ENCODE measurements at places on chromosomes 5 and 9. TPM values are rescaled to one million over a fixed set of nuclear protein-coding genes. Genes with fewer than 3 reads are reported as not detected.
A peak's percentile ranks its signal among the peaks of the same experiment; 100 is the strongest.

DNA sequence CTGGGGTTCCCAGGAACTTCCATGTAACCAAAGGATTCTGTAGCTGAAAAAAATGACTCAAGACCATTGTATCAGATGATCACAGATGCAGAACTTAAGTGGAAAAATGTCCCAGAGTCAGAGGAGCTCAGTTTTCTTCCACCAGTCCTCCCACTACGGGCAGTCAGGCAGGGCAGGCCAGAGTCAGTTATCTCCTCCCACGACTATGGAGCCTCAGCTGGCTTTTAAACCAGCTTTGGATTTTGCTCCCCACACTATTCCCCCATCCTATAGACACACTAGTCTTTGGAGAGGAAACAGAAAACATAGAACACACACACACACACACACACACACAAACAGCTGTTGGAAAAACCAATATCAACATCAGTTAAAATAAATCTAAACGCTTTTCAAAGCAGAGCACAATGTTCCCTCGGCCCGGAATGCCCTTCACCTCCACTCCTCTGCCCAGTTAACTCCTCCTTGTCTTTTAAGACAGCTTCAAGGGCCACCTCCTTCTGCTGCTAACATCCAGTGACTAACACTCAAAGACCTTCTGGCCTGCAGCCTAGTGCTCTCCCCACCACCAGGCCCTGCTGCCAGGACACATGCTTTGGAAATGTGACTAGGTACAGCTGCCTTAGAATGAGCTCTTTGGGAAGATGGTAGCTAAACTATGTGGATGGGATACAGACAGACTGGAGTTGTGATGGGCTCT, 56.8 kb downstream of the NIPAL4 start:
- no peaks in the 10 kb centered on the region for H3K27me3 ChIP-seq
- H3K27ac ChIP-seq = no peak overlapping the region
- H3K4me1 ChIP-seq = no peaks in the 10 kb centered on the region

- H3K27me3 ChIP-seq = no peaks in the 10 kb centered on the region
- no peaks in the 10 kb centered on the region for H3K4me1 ChIP-seq
- H3K4me3 ChIP-seq = no peak overlapping the region
- no peak for DNase-seq
- no peak overlapping the region for H3K27ac ChIP-seq
Observed at GRCh38 chr5:4083591-4084337, 488.1 kb downstream of the IRX1 start.

DNA sequence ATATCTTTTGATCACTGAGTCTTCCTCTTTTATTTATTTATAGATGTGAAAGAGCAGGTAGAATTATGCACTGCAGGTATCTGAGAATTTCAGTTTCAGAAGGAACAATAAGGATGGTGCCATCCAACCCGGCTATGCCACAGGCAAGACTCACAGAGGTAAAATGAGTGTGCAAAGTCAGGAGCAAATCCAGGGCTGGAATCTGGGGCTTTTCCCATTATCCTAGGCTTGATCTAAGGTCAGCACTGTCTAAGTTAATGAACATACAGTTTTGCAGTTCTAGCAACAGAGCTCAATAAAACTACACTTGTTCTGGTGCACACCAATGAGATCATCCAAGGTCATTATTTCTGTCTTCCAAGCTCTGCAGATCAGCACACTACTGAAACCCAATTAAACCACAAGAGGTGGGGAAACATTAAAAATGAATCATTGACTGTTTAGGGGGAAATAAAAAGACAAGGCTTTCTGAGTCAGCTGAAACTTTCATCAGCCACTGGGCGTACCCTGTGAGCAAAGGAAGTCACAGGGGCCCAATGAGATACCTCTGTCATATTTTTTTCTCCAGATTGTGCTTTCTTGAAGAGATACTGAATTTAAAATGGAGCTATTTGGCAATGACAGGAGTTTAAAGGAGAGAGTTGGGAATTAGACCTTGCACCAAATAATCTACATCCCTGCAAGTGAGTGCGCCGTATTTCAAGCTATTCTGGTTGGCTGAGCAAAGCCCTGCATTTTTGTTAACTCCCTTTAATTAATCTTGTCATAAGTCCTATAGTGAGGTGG, 662.2 kb upstream of the ZNF608 start:
- DNase-seq = no peak
- no peak overlapping the region for H3K27ac ChIP-seq
- H3K36me3 ChIP-seq = no peaks in the 10 kb centered on the region
- no peak overlapping the region for H3K4me3 ChIP-seq
- H3K4me1 ChIP-seq = no peaks in the 10 kb centered on the region
- no peaks in the 10 kb centered on the region for H3K27me3 ChIP-seq

DNA sequence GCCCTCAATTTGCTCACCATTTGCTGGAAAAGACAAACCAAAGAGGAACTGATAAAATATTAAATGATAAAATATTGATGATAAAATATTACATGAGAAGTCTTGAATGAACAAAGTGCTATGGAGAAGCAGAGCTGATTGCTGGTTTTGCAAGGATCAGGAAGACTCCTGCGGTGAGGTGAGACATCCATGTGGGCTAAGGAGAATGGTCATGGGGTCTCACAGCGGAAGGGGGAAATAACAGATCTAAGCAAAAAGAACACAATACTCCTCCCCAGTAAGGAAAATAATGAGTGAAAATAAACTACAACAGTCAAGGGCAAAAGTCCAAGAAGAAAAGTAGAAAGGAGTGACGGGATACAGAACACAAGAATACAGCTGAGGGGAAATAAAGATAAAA, 146.8 kb downstream of the LURAP1L start:
- H3K27ac ChIP-seq = no peak overlapping the region
- DNase-seq = no peak
- no peaks in the 10 kb centered on the region for H3K4me1 ChIP-seq
- H3K36me3 ChIP-seq = no peaks in the 10 kb centered on the region
- no peaks in the 10 kb centered on the region for H3K27me3 ChIP-seq

DNA sequence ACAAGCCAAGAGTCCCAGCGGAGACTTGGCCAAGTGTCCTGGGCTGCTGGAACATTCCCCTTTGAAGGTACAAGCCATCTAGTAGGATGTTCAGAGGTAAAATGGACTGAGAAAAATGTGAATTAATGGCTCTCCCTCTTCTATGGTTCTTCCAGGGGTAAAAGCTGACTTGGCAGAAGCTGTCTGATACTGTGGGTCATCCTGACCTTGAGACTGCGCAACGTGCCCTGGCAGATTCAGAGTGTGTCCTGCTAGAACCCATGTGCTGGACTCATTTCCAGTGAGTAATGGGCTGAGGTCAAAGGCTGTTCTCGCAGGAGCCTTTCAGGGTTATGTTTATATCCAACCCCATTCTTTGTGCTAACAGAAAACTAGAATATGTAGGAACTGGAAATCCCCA, 423.0 kb upstream of the CD180 start:
- no peak overlapping the region for H3K27ac ChIP-seq
- no peaks in the 10 kb centered on the region for H3K4me1 ChIP-seq
- H3K27me3 ChIP-seq = no peaks in the 10 kb centered on the region

DNA sequence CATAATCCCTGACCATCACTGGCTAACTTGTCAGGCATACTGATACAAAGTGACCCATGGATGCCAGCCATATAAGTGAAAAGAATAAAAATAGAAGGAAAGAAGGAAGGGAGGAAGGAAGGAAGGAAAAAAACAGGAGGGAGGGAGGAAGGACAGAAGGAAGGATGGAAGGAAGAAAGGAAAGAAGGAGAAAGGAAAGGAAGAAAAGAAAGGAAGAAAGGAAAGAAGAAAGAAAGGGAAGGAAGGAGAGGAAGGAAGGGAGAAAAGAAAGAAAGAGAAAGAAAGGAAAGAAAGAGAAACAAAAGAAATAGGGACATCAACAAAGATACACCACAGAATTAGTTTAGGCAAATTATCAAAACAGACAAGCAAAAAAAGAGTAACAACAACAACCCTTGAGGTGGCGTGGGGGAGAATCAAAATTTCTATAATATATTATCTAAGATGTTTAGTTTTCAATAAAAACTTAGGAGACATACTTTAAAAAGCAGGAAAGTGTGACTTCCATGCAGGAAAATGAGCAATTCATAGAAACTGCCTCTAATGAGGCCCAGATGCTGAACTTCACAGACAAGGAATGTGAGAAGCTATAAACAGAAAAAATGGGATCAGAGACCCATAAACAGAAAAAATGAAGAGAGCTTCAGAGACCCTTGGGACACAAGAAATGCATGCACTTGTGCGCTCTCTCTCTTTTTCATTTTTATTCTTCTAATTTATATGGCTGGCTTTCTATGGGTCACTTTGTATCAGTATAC, 96.1 kb upstream of the NFIL3 start:
- H3K4me3 ChIP-seq = no peak overlapping the region
- H3K36me3 ChIP-seq = no peaks in the 10 kb centered on the region
- no peak for DNase-seq
- H3K27me3 ChIP-seq = no peaks in the 10 kb centered on the region

GRCh38 chr9:131628459-131629225, 83.3 kb downstream of the PRRT1B start:
- H3K36me3 ChIP-seq = no peaks in the 10 kb centered on the region
- H3K27me3 ChIP-seq = no peaks in the 10 kb centered on the region
- no peak overlapping the region for H3K27ac ChIP-seq
- no peak overlapping the region for H3K4me3 ChIP-seq
- no peaks in the 10 kb centered on the region for H3K4me1 ChIP-seq

DNA sequence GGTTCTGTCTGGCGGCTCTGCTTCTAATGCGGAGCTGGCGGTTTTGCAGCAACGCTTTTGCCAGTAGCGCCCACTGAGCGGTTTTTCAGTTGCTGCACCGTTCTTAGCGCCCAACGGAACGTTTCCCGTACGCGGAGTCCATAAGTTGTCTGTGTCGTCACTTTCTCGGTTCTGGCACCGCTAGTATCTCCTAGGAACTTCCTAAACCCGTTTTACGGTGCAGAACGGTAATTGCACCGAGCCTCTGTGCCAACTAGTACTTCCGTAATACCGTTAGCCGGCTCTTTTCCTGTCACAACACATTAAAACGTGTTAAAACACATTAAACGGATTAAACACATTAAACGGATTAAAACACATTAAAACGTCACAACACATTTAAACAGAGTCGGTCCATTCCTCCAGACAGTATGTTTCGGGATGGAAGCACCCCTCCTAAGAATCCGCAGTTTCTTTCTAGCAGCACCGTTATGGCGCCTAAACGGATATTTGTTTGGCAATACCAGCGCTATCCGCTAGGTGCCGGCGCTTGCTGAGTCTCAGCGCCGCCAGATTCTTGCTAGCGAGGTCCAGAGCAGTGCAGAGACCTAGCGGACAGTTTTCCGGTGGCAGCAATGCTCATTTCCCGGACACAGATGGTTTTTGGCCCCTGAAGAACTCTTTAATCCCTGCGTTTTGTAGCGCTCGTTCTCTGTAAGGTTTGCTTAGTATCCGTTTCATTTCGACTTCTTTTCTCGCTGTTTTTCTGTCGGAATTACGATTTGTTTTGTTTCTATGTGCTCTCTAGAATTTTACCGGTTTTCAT, 45.4 kb downstream of the ANXA2R start:
- peak; percentile 97 for DNase-seq
- no peaks in the 10 kb centered on the region for H3K36me3 ChIP-seq
- H3K27ac ChIP-seq = peak overlapping the region; percentile 77
- no peaks in the 10 kb centered on the region for H3K27me3 ChIP-seq

GRCh38 chr5:40653221-40654022, 26.3 kb upstream of the PTGER4 start:
- 0 out of 2 replicates have a peak, but pooled peaks cover 2% of the 10 kb centered on the region for H3K27me3 ChIP-seq
- no peak overlapping the region for H3K27ac ChIP-seq
- H3K4me1 ChIP-seq = no peaks in the 10 kb centered on the region
- H3K36me3 ChIP-seq = no peaks in the 10 kb centered on the region

- H3K27ac ChIP-seq = no peak overlapping the region
- peaks cover 24% of the 10 kb centered on the region for H3K4me1 ChIP-seq
- DNase-seq = peak; percentile 23
- H3K4me3 ChIP-seq = no peak overlapping the region
- H3K36me3 ChIP-seq = no peaks in the 10 kb centered on the region
- no peaks in the 10 kb centered on the region for H3K27me3 ChIP-seq
Observed at GRCh38 chr5:65479527-65479926, 2.2 kb downstream of the ADAMTS6 start.

DNA sequence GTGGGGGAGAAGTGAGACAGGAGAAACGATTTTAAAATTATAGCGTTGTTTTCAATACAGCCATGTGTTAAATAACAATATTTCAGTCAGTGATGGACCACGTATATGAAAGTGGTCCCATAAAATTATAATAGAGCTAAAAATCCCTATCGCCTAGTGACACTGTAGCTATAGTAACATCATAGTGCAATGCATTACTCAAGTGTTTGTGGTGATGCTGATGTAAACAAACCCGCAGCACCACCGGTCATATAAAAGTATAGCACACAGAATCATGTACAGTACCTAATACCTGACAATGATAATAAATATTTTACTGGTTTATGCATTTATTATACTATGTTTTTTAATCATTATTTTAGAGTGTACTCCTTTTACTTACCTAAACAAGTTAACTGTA, 407.4 kb upstream of the SEMA6A start:
- no peaks in the 10 kb centered on the region for H3K36me3 ChIP-seq
- H3K27me3 ChIP-seq = no peaks in the 10 kb centered on the region
- no peak overlapping the region for H3K27ac ChIP-seq
- no peak overlapping the region for H3K4me3 ChIP-seq
- DNase-seq = no peak

- H3K4me3 ChIP-seq = no peak overlapping the region
- no peaks in the 10 kb centered on the region for H3K36me3 ChIP-seq
- H3K27ac ChIP-seq = no peak overlapping the region
Observed at GRCh38 chr5:125725691-125726090, 697.5 kb upstream of the GRAMD2B start.

DNA sequence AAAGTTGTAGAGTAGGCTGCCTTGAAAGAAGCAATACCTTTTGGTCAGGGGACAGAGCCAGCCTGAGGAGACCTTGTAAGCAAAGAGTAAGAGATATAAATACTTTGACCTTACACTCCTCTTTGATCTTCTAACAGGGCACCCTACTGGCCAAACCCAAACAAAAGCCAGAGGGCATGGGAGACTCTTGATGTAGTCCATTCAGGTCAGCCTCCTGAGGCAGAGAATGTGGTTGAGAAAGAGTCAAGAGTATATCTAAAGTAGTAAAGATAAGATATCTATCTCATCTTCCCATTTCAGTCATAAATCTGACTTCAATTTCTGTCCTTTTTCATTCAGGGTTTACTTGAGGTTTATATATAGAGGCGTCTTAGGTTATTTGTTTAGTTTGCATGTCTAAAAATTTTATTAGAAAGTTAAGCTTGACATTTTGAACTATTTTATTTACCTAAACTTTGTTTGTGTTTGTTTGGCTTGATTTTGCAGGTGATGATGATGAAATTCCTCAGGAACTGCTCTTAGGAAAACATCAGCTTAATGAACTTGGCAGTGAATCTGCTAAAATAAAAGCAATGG, 125.7 kb downstream of the NIPBL start:
- H3K27me3 ChIP-seq = no peaks in the 10 kb centered on the region
- H3K4me3 ChIP-seq = no peak overlapping the region
- DNase-seq = no peak
- no peak overlapping the region for H3K27ac ChIP-seq
- H3K36me3 ChIP-seq = peaks cover 37% of the 10 kb centered on the region

- H3K27ac ChIP-seq = no peak overlapping the region
- H3K4me3 ChIP-seq = no peak overlapping the region
- H3K27me3 ChIP-seq = no peaks in the 10 kb centered on the region
- no peaks in the 10 kb centered on the region for H3K4me1 ChIP-seq
Observed at GRCh38 chr9:71747576-71747975, 20.7 kb downstream of the CEMIP2 start.

The TAF1L gene
- not detected for total RNA-seq

The TNFSF8 gene
- total RNA-seq = 17.9 TPM
